ENCODE measurements at places on chromosomes 3 and 15.

DNA sequence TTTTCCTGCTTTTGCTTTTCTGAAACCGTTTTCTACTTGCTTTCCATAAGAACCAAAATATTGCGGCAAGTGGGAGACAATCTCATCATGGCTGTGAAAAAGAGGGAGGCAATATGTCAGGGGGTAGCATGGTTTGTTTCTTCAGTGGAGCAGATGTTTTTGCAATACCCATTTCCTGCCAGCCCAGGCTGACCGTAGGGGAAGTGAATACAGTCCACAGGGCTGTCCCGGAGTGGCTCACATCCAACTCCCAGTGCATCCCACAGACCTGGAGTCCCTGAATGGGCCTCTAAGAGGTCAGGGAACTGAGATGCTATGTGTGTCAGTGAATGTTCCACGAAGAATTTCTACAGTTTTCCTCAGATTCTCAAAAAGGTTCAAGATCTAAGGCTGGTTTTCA lies 69.6 kb downstream of the EPHB1 start:
- peak; percentile 52 for DNase-seq

DNA sequence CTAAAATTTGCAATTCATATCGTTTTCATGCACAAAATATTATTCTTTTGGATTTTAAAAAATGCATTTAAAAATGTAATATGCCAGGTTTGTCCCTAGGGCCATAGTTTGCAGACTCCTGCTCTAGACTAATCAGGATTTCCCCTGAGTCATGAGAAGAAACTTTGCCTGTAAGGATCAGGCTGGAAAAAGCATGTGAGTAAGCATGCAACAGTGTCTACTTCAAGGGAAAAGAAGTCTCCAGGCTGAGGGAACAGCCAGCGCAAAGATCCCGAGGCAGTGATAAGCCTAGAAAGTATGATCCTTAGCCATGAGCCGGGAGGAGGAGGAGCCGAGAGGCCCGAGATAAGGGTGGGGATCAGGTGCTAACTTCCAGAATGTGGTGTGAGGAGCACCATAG lies 382.8 kb upstream of the CFAP20DC start:
- no peak for DNase-seq

- no peak for DNase-seq
Measured at GRCh38 chr3:185558395-185558794, 6.0 kb upstream of the LIPH start.

GRCh38 chr3:46464326-46465195 lies at the start of gene LTF:
Gene LTF, minus strand, starts transcription at chr3:46464905. Its CDS starts 38 bp downstream, at chr3:46464867.
- no peak for DNase-seq

DNA sequence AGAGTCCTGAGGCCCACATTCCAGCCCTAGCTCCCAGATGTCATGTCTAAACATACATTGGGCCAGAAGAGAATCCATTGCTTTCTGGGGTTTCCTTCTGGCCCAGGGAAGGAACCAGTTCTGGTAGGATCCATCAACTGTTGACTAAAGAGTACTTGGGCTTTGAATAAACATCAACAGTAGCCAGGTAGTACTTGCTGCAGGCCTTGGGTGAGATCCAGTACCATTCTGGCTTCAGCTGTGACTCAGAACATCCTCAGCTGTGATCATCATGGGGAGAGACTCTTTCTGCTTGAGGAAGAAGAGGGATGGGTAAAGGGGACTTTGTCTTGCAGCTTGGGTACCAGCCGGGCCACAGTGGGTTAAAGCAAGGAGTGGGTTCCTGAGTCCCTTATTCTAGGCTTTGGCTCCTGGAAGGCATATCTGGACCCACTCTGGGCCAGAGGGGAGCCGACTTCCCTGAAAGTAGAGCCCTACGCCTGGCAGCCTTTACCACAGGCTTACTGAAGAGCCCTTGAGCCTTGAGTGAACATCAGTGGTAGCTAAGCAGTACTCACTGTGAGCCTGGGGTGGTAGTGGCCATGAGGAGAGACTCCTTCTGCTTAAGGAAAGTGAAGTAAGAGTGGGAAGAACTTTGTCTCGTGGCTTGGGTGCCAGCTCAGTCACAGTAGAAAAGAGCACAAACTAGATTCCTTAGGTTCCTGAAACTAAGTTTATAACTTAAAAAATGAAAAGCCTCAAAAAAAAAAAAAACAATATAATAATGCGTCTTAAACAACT lies 128.3 kb downstream of the GOLIM4 start:
- no peak for DNase-seq

DNA sequence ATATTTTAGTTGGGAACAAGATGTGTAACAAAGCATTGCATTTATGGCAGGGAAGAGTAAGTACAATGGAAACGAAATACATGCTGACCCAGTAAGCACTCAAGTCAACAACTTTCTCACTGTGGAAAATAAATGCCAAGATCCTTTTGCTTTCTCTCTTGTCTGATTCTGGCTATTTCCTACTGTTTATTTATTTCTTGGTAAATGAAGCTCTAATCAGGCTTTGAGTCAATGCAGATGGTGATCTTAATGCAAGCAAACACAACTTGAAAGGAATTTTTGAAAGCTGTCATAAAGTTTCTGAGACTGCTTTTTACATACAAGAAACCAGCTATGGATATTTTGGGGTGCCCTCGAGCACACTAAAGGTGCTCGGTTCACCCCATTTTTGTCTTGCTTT lies 624.8 kb downstream of the MAGI1 start:
- DNase-seq, result no peak

GRCh38 chr3:129684270-129684669 lies 77.8 kb upstream of the PLXND1 start:
- DNase-seq, result no peak

DNA sequence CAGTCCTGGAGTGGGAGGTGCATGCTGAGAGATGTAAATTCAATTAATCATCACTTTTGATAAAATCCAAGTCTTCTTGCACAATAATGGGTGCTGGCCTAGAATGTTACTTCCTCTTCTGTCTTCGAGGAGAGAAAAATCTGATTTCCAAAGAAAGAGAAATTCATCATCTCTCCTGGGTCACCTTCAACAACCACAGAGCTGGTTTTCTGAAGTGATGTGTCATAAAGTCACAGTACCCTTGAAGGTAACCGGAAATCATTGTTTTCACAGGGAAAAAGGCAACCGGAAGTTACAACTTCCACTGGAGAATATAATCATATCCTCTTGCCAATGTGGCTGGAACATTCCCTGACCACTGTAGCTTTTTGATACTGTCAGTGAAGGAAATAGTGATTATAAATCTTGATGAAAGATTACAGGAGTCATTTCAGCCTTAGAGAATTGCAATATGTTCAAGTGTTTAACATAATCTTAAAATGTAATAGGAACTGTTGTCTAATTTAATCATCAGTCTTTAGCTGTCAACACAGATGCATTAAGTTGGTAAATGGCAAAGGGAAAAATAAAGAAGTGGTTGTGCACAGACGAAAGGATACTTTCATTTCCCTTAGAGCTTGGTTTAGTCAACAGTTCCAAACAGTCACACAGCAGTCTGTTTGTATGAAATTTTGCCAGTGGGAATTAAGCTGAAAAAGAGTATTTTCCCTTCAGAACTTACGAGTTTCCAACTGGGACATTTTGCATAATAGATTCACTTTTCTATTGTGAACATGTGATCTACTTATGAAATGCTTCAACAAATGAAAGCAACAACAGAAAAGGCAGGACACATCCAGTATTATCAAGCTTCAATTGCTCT lies 106.5 kb upstream of the SLC4A7 start:
- peak; percentile 100 for DNase-seq

DNA sequence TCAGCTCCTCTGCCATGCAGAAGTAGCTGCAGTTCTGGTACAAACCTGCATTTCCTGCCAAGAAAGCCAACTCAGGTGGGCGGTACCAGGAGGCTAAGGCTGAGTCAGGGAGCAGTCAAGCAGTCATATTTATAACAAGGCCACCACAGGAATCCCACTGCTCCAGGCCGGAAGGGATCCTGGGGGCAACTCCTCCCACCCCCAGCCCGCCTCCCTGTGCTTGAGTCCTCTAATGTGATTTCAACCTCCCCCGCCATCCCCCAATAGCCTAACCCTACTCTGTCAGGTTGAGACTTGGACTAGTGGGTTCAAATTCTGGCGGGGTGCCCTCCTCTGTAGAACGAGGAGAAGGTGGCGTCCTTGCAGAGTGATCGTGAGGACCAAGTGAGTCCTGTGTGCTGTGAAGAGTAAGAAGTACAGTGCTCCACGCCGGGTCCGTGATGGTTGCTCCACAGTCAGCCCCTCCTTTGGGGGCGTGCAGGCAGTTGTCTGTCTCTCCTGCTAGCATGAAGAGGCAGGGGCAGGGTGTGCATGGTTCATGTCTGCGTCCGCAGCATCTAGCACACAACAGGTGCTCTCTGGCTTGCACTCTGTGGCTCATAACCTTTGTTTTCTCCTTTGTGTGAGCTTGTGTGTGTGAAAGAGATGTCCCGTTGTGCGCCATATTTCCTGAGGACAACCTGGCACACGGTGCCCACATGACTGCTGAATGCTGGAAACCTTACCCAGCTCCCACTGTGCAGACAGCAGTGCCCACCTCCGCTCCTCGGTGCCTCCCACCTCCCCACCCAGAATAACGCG lies 78.3 kb downstream of the SMAD6 start:
- DNase-seq, result peak; percentile 69

DNA sequence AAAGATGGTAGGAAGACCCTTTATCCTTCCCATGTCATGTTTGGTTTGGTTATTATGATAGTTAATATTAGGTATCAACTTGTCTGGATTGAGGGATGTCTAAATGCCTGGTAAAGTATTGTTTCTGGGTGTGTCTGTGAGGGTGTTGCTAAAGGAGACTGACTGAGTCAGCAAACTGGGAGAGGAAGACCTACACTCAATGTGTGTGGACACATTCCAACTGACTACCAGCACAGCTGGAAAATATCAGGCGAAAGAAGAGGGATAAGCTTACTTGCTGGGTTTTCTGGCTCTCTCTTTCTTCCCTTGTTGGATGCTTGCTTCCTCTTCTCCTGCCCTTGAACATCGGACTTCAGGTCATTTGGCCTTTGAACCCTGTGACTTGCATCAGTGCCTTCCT lies 1227.6 kb upstream of the EPHA6 start:
- DNase-seq, result no peak

GRCh38 chr3:157999246-157999645 lies 107.0 kb downstream of the SHOX2 start:
- no peak for DNase-seq

- no peak for DNase-seq
Measured at GRCh38 chr3:41572092-41572491, 372.8 kb downstream of the CTNNB1 start.
